Activated naive CD8-positive, alpha-beta T cell treated with anti-CD3 and anti-CD28 coated beads, Interleukin-2, amount 10 ng/mL, durations not matched to agents 7 days and 5 days (primary cell): ENCODE measurements at places on chromosomes 5 and 9.
A peak's percentile ranks its signal among the peaks of the same experiment; 100 is the strongest.

- DNase-seq, result peak; percentile 82
Observed at GRCh38 chr5:157651623-157652376, 438 bp downstream of the SOX30 start.

- DNase-seq, result no peak
Observed at GRCh38 chr5:157544623-157544989, 31.0 kb downstream of the ADAM19 start.

DNA sequence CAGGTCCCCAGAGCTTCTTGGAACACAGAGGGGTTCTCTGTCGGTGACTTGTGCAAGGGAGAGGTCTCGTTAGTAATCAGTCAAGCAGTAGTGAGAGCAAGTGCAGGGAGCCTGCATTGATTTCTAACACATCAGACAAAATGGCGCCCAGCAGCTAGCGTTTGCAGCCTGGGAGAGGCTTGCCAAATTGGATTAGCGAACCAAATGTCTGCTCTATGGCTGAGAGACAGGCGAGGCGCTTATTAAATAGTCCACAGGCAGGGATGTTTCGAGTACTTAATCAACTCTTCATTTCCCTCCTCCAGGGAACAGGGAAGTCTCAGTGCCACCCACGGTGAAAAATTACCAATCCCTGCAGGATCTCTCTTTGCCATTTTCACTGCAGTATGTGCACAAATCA is 131.4 kb upstream of the SHB start:
- DNase-seq, result no peak

DNA sequence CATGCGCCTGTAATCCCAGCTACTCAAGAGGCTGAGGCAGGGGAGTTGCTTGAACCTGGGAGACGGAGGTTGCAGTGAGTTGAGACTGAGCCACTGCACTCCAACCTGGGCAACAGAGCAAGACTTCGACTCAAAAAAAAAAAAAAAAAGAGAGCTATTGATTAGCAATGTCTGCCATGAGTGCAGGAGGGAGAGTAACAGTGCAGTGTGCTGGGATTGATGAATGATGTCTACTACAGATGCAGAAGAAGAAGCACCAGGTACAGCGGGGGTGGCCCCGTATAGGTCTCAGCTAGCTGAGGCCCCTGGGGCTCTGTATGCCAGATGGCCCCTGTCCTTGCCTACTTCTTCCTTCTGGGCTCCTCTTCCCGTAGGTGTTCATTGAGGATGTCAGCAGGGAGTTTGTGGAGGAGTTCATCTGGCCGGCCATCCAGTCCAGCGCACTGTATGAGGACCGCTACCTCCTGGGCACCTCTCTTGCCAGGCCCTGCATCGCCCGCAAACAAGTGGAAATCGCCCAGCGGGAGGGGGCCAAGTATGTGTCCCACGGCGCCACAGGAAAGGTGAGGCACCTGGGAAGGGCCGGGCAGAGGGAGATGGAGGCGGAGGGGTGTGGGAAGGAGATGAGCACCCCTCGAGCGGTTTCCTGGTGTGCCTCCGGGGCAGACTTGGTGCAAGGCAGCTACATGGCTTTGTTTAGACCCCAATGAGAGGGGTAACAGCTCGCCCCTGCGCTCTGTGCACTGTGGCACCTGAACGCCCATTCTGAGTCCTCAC is 13.5 kb downstream of the ASS1 start:
- no peak for DNase-seq

GRCh38 chr9:68643901-68644809 is 60.9 kb upstream of the PIP5K1B start:
- DNase-seq, result no peak

DNA sequence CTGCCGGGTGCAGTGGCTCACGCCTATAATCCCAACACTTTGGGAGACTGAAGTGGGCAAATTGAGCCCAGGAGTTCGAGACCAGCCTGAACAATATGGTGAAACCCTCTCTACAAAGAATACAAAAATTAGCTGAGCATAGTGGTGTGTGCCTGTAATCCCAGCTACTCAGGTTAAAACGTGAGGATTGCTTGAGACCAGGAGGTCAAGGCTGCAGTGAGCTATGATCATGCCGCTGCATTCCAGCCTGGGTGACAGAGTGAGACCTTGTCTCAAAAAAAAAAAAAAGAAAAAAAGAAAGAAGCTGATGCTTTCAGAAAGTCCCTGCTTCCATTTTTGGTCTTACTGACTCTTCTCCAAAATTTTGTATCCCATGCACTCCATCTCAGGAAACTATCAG is 31.3 kb downstream of the SNAPC3 start:
- no peak for DNase-seq

DNA sequence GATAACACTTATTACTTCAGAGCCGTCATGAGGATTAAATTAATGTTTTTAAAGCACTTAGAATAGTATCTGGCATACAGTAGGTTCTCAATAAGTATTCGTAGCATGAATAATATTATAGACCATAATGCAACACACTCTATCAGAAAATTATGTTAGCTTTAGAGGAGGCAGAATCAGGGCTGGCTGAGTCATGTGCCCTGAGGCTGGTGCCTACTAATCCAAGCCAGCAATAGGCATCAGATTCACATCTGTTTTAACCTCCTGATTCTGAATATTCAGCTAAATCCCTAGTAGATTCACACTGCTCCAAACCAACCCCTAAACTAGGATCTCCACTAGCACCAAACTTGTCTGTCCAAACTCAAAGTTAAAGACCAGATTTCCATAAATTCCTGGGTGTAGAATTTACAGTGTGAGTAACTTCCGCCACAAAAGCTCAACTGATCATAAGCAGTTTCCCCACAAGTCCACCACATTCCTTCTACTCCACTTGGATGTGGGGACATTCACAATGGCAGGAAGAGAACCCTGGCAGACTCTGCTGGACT is 170.0 kb upstream of the DAPK1 start:
- no peak for DNase-seq

DNA sequence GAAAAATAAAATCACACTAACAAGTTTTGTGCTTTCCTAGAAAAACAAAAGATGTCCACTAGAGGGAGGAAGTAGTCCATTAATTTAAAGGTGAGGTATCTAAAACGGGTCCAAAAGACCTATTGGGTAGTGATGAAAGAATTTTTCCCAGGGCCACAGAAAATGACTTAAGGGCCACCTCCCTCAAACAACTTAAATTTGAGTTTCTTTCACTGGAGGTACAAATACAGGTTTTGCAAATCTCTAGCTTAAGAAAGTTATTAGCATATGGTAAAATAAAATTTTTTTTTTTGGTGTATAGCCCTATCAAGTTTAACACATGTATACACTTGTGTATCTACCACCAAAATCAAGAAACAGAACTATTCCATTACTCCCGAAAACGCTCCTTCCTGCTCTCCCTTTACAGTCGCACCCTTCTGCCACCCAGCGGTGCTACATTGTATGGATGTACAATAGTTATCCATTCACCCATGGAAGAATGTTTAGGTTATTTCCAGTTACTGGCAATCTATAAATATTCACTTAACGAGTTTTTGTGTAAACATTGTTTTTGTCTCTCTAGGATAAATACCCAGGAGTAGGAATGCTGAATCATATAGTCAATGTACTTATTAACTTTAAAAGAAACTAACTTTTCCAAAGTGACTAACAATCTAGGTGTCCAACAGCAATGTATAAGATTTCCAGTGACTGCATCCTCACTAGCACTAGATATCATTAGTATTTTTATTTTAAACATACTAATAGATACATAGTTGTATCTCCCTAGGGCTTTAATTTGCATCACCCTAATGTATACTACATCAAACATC is 21.9 kb downstream of the DEPDC1B start:
- no peak for DNase-seq

DNA sequence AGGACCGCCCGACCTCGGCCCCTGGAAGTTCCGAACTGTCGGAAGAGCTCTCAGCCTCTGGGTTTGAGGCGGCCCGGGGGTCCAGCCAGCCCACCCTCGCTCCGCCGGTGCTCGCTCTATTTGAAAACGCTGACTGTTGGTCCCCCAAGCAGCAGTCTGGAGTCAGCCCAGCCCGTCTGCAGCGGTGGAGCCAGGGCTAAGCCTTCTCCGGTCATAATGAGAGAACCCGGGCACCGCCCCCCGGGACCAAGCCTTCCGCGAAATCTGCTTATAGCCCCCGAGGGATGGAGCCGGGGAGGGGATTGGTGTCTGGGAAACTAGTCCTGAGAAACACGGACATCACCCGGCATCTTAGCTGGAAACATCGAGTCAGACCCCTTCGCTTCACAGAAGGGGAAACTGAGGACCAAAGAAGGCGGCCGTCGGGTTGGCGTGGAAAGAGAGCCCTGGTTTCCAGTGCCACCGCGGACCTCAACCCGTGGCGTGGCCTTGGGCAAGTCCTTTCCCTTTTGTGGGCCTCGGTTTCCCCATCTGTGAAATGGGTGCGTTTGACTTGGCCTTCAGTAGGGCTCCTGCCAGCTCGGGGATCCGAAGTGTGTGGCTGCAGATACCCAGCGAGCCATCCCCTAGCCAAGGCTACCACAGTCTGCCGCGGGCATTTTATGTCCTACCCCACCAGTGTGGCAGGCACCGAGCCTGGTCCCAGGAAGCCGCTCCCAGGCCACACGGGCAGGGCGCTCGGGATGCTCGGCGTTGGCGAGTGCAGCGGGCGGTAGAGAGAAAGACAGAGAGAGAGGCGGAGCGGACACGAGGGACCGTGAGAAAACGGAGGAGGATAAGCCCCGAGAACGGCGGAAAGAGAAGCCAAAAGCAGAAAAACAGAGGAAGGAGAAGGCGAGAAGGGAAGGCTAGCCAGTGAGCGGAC is 857 bp downstream of the ADAM19 start:
- peak; percentile 57 for DNase-seq

GRCh38 chr5:36885149-36885548 is 8.6 kb downstream of the NIPBL start:
- DNase-seq, result no peak

DNA sequence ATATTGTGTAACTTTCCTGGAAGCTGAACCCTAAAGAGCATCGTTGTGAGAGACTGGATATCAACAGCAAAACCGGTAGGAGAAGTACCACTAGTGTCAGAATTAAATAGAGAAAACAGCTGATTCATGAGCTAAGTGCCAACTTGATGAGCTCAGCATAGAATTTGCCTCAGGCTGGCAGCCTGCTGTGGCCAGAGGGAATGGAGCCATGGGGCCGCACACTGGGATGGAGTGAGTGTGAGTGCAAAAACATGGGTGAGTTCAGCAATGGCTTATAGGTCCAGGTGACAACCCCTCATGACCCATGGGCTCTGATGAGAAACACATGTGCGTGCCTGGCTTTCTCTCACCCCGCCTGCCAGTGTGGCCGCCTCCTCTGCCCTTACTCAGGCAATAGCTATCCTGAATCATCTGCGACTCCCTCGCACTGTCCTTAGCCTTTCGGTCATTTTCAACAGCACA is 25.4 kb downstream of the ADAMTS16 start:
- no peak for DNase-seq

DNA sequence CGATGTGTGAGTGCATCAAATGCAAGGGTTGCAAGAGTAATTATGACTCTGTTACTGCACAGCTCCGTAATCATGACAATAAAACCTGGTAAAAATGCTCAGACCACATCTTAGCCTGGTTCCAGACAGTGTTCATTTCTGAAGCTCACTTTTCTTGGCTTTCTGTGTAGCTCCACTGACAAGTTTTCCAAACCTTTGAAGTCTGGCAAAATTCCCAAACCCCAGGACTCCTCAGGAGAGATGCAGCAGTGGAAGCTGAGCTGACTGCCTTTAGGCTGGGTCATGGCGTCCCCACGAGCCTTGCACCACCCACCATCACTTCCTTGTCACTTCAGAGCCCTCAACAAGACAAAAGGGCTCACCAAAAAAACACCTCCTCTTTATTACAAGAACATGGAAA is 131.6 kb upstream of the TAS2R1 start:
- no peak for DNase-seq

GRCh38 chr9:91161465-91162300 is 200.0 kb downstream of the AUH start:
- no peak for DNase-seq

DNA sequence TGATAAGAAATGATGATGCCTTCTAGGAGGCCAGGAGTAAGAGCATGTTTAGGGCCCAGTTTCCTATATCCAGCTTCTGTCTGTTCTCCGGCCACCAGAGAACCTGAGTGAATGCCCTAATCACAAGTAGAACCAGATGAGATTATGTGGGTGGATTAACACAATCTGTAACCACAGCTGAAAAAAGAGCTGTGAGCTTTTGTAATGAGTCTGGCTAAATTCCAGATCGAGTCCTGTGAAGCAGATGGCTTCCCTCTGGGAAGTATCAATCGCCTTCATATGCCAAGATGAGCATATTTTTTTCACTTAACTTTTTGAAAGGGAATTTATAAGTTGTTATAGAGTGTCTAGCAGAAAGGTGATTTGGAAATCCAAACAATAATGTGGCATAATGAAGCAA is 99.8 kb downstream of the NNT start:
- DNase-seq, result no peak

- DNase-seq, result no peak
Observed at GRCh38 chr9:109238125-109238524, 71.1 kb upstream of the FRRS1L start.

GRCh38 chr9:93183663-93184431 is at the start of gene WNK2:
TSS of gene WNK2 (plus strand) at chr9:93184139. CDS start at chr9:93184930, 791 bp downstream.
- DNase-seq, result peak; percentile 74

- no peak for DNase-seq
Observed at GRCh38 chr5:134553821-134554267, 28.4 kb downstream of the JADE2 start.

GRCh38 chr5:156019571-156020180 is 307.3 kb upstream of the SGCD start:
- DNase-seq, result no peak

GRCh38 chr5:64592730-64593341 is 87.0 kb downstream of the RGS7BP start:
- DNase-seq, result no peak

GRCh38 chr5:54455413-54456157 is at the start of gene HSPB3:
TSS of gene HSPB3 (plus strand) at chr5:54455699. CDS start at chr5:54455790, 91 bp downstream.
- no peak for DNase-seq

GRCh38 chr9:131863306-131863896 is 123.5 kb upstream of the RAPGEF1 start:
- no peak for DNase-seq

DNA sequence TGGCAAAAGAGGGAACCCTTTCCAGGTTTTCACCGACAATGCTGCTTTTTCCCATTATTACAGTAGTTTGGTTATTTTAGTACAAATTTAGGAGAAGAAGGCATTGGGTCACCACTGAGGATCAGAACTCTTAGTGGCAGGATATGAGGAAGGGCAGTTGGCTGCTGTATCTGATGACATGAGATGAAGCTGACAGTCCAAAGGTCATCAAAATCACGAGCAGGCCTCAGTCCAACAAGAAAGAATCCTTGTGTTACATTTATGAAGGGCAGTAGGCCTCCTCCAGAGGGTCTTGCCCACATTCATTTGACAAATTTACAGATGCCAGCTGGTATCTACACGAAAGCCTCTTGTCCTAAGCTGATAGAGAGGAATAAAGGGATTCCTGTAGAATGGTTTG is 49.5 kb upstream of the COL15A1 start:
- no peak for DNase-seq

DNA sequence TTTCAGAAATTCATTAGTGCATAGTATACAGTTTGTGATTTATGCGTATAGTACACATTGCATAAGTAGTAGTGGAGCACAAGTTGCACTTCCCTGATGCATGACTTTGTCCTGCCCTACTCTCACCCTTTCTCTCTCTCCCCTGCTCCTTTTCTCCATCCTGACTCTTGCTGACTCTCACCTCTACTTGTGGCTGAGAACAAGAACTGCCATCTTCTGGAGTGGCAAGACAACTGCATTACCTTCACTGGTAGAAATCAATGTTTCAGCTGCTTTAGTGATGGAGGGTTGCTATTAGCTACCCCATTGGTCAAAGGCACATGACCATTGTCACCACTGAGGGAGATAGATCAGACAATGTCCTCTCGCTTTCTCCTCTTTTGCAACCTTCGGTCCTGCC is 26.9 kb downstream of the SPEF2 start:
- DNase-seq, result no peak
